Progenitor cell of endocrine pancreas (in vitro differentiated cells): ENCODE measurements at places on chromosomes 7 and 10. TPM values are rescaled to one million over a fixed set of nuclear protein-coding genes. Genes with fewer than 3 reads are reported as not detected.

DNA sequence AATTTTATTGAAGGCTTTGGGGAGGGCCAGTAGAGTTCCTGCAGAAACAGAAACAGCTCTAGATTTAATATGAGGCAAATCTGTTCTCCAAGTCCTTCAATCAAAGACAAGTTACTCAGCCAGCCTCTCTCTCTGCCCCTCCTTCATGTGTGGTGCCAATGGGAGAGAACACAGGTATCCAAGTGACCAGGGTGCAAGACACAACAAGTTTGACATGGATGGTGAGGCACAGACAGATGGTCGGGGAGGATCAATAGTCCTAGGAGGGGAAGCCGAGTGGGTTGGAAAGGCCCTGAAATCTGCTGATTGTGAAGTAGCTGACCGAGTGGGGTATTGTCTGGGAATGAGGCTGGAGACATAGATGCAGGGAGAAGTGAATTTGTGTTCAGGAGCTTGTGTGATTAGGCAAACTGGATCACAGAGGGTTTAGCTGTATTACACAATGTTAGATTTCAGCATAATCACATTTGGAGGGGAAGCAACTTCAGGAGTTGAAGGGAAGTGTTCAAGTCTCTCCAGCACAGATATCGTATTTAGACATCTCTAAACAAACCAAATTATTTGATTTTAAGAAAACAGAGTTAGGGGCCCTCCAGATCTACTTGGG, 1.5 kb downstream of the GIMAP1 start:
- no peaks in the 10 kb centered on the region for H3K36me3 ChIP-seq
- no peak overlapping the region for H3K4me3 ChIP-seq
- H3K27ac ChIP-seq: no peak overlapping the region
- no peaks in the 10 kb centered on the region for H3K4me1 ChIP-seq
- DNase-seq: no peak
- peaks cover 41% of the 10 kb centered on the region for H3K27me3 ChIP-seq

GRCh38 chr10:71750124-71750841, 23.0 kb downstream of the VSIR start:
- no peak overlapping the region for H3K27ac ChIP-seq
- H3K4me3 ChIP-seq: no peak overlapping the region
- H3K27me3 ChIP-seq: no peaks in the 10 kb centered on the region
- H3K4me1 ChIP-seq: peaks cover 35% of the 10 kb centered on the region
- H3K36me3 ChIP-seq: no peaks in the 10 kb centered on the region

GRCh38 chr7:151850491-151851124, 26.3 kb downstream of the PRKAG2 start:
- H3K4me1 ChIP-seq: peaks cover 8% of the 10 kb centered on the region
- peaks cover 22% of the 10 kb centered on the region for H3K27me3 ChIP-seq
- no peaks in the 10 kb centered on the region for H3K36me3 ChIP-seq
- H3K27ac ChIP-seq: peak overlapping the region; percentile 9
- DNase-seq: no peak

- H3K4me3 ChIP-seq: no peak overlapping the region
- no peaks in the 10 kb centered on the region for H3K27me3 ChIP-seq
Measured at GRCh38 chr10:125121003-125121402, 39.4 kb downstream of the CTBP2 start.

- H3K4me3 ChIP-seq: no peak overlapping the region
- no peak for DNase-seq
- no peaks in the 10 kb centered on the region for H3K36me3 ChIP-seq
- peaks cover 61% of the 10 kb centered on the region for H3K27me3 ChIP-seq
Measured at GRCh38 chr10:86392723-86393094, 26.1 kb upstream of the GRID1 start.

- H3K36me3 ChIP-seq: no peaks in the 10 kb centered on the region
- H3K4me3 ChIP-seq: no peak overlapping the region
- H3K27ac ChIP-seq: no peak overlapping the region
- H3K27me3 ChIP-seq: peaks cover 15% of the 10 kb centered on the region
- H3K4me1 ChIP-seq: no peaks in the 10 kb centered on the region
- DNase-seq: no peak
Measured at GRCh38 chr10:10489076-10489475, 528.6 kb upstream of the CELF2 start.

MSMB gene
- total RNA-seq: not detected in 2 replicates

PAPOLB gene
- 0.07 and 0.10 TPM in 2 replicates for total RNA-seq
